DMS53 (cell line): ENCODE measurements at places on chromosomes 11 and 22.
A peak's percentile ranks its signal among the peaks of the same experiment; 100 is the strongest.

DNA sequence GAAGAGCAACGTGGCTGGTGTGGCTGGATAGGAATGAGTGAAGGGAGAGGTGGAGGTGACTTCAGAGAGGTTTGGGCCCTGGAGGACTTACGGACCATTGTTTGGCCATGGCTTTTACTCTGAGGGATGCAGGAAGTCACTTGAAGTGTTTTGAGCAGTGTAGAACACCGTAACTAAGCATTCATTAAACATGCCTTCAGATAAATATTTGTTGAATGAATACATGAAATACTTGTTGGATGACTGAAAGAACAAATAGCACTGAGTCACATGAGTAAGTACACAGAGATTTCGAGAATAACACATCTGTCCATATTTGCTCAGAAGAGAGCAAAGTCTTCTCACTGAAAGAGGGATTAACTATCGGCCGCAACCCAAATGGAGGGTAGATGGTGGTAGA is 182.7 kb upstream of the SNX19 start:
- peak; percentile 50 for DNase-seq

- DNase-seq = peak; percentile 80
Measured at GRCh38 chr11:64285885-64286800, 495 bp downstream of the GPR137 start.

- DNase-seq = no peak
Measured at GRCh38 chr22:25827415-25827814, 85.4 kb downstream of the MYO18B start.

- DNase-seq = peak; percentile 51
Measured at GRCh38 chr11:45815747-45816146, 10.8 kb downstream of the SLC35C1 start.

- peak; percentile 50 for DNase-seq
Measured at GRCh38 chr11:102757823-102758549, 22.4 kb downstream of the MMP10 start.

- DNase-seq = no peak
Measured at GRCh38 chr11:8285796-8286195, 22.1 kb upstream of the LMO1 start.

GRCh38 chr11:130528298-130529261 is 80.1 kb downstream of the ADAMTS15 start:
- no peak for DNase-seq

DNA sequence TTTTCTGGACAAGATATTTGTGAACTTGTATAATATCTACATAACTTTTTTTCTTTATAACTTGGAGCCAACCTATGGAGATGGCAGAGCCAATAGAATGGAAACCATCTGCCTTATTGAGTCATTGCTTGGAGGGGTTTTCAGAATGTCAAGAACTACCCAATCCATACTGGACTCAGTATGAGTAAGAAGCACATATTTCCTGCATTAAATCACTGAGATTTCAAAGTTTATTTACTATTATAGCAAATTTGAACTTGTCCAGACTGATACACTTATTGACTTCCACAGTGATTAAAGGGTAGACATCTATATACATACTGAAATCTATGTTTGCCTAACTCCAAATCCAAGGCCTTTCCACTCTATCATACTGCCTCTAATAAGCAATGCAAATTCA is 704.0 kb downstream of the KCNA4 start:
- DNase-seq = no peak

DNA sequence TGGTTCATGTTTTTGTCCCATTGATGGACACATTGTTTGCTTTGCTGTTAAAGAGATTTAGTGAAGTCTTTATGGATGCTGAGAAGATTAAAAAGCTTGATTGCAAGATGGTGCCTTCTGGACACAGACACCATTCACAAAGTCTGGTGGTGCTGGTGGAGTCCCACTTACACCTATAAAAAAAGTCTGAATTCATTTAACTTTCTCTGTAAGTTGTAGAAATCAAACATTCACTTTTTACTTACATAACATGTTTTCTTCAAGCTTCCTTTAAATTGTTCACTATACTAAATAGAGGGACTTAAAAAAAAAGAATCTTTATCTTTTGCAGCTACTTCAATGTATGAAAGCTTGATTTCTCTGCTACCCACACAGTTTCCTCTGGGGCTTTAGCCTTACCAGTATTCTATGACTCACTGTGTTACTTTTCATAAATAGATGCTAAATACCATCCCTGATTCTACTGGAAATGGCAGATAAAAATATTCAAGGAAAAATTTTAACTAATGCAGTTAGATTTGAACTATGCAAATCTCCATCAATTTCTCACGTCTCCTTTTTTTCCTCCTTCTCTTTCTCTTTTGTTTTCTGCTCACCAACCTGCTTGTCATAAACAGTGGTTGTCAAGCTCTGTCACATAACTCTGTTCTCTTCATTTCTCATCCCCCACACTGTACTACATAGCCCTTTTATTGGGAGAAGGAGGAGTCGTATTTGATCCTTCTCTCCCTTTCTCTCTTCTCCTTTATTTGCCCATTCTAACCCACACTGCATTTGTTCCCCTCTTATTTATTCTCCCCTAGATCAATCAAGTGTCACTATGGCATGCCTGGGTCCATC is 89.7 kb downstream of the FAM76B start:
- DNase-seq = no peak

DNA sequence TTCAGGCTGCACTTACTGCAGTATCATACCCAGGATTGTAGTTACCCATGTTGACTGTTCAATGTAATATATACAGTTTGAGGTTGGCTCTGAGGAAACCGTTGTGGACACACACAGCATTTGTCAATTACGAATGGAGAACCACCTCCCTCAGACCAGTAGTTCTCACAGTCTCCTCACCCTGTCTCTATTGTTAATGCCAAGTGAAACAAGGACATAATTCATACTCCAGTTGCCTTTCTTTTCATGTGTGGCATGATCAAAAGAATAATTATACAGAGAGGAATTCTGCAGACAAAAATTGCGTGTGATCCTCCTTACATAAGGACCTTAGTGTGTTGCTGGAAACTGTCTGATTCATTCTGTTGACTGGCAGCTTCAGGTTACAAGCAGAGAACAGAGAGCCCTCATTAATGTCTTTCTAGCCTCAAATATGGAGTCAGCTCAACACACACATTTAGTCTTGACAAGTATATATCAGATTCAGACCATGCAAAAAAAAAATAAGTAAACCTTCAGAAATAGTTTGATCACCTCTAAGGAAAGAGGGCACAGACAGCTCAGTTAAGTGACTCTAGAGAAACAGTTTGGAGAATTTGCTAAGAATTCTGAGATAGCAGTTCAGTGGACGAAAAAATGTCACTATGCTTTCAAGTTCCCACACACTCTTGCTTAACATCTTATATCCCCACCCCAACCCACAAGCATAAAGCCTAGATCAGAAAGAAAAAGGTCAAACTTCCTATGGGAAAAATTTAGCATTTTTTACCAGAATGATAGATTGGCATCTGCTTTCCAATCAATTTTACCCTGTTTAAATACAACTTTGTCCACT is 96.1 kb downstream of the MAML2 start:
- peak; percentile 35 for DNase-seq

GRCh38 chr11:127789927-127790326 is 789.4 kb upstream of the KIRREL3 start:
- peak; percentile 81 for DNase-seq

GRCh38 chr11:62004473-62004872 is 37.0 kb upstream of the FTH1 start:
- DNase-seq = no peak

GRCh38 chr22:45848904-45849303 is 128.1 kb downstream of the WNT7B start:
- DNase-seq = no peak

DNA sequence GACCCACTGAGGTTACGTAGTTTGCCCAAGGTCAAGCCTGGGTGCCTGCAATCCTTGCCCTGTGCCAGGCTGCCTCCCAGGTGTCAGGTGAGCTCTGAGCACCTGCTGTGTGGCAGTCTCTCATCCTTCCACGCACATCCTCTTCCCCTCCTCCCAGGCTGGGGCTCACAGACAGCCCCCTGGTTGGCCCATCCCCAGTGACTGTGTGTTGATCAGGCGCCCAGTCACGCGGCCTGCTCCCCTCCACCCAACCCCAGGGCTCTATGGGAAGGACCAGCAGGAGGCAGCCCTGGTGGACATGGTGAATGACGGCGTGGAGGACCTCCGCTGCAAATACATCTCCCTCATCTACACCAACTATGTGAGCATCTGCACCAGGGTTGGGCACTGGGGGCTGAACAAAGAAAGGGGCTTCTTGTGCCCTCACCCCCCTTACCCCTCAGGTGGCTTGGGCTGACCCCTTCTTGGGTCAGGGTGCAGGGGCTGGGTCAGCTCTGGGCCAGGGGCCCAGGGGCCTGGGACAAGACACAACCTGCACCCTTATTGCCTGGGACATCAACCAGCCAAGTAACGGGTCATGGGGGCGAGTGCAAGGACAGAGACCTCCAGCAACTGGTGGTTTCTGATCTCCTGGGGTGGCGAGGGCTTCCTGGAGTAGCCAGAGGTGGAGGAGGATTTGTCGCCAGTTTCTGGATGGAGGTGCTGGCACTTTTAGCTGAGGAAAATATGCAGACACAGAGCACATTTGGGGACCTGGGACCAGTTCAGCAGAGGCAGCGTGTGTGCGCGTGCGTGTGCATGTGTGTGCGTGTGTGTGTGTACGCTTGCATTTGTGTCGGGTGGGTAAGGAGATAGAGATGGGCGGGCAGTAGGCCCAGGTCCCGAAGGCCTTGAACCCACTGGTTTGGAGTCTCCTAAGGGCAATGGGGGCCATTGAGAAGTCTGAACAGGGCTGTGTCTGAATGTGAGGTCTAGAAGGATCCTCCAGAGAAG is 1.6 kb downstream of the GSTP1 start:
- peak; percentile 55 for DNase-seq

DNA sequence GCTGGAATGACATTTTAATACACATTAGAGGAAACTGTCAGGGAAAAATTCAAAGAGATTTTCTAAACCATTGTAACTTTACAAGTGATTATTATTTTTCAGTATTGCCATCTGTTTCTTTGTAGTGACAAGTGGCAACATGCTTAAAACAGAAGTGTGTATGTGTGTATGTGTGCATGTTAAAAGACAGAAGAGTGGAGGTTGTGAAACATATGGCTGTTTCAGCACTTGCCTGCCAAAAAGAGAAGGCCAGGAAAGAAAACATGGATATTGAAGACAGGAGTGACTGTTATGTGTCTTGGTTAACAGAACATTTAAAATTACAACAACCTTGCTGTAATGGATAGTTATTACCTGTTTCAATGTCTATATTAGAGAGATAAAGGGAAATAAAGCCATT is 24.3 kb upstream of the VWA5A start:
- DNase-seq = no peak

GRCh38 chr11:27204529-27204928 is 158.5 kb downstream of the CCDC34 start:
- DNase-seq = peak; percentile 50

GRCh38 chr11:47912843-47913437 is 64.8 kb upstream of the NUP160 start:
- DNase-seq = no peak

- DNase-seq = no peak
Measured at GRCh38 chr11:12123273-12123672, 12.9 kb downstream of the MICAL2 start.

DNA sequence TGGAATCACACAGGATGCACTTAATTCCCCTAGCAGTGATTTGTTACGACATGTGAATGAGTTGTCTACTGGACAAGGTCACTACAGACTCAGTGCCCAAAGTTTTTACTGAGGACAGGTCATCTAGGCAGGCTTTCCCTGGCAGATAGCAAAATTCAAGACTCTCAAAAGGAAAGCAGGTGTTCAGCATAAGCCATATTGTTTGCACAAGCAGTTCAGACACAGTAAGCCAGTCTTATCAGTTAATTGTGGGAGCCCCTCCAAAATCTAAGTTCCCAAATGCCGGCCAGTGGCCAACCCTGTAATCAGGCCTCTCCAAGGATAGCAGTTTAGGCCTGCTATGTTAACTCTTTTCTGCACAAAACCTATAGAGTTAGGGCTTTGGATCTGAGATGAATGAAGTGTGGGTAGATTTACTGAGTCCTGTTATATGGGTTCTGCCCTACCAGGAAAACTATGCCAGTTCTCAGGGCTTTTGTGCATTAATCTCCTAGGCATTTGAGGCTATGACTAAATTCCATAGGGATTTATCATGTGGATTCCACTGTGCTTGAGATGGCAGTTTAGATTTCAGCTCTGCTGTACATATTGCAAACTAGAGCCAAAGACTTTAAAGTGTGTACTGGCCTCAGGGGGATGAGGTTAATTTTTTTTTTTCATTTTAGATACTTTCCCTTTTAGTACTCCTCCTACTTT is 4.8 kb upstream of the ARHGEF12 start:
- DNase-seq = peak; percentile 22

GRCh38 chr11:110491577-110492320 is 62.0 kb downstream of the FDX1 start:
- DNase-seq = no peak

DNA sequence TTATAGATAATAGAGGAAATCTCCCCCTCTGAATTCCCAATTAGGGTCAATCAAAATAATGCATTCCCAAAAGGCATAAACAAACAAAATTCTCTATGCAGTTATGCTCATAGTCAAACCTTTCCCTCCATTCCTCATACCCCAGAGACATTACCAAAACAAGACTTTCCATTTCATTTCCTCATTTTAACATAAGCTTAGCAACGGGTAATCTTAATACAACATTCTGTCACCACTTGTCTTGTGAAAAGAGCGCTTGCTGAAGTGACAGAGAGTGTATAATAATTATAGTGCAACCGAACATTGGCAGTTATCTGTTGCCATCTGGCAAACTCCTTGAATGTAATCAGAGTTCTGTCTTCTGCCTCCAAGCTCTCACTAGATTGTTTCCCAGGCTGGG is 1.2 kb upstream of the SLN start:
- DNase-seq = no peak

GRCh38 chr11:14522245-14522644 is 2.1 kb upstream of the PSMA1 start:
- DNase-seq = no peak

- DNase-seq = peak; percentile 38
Measured at GRCh38 chr11:87215236-87215635, 177.5 kb downstream of the TMEM135 start.

- DNase-seq = no peak
Measured at GRCh38 chr11:9219115-9219514, 46.0 kb downstream of the DENND5A start.

GRCh38 chr11:96136613-96137298 is 206.2 kb downstream of the MAML2 start:
- DNase-seq = no peak

GRCh38 chr11:5796541-5796940 is 5.5 kb upstream of the OR52N1 start:
- DNase-seq = no peak
